T-helper 9 cell (primary cell): ENCODE measurements at places on chromosomes 6 and 20.

- DNase-seq: no peak
These were observed 84.0 kb downstream of the GPX5 start for GRCh38 chr6:28609672-28610071.

- DNase-seq: no peak
These were observed 52.4 kb upstream of the LYRM2 start for GRCh38 chr6:89690944-89691324.

GRCh38 chr20:42923348-42923918 is 266.3 kb downstream of the PTPRT start:
- DNase-seq: no peak

- no peak for DNase-seq
These were observed 17.1 kb upstream of the SNTA1 start for GRCh38 chr20:33460711-33461110.

GRCh38 chr20:31698803-31699718 is 23.6 kb downstream of the BCL2L1 start:
- no peak for DNase-seq

DNA sequence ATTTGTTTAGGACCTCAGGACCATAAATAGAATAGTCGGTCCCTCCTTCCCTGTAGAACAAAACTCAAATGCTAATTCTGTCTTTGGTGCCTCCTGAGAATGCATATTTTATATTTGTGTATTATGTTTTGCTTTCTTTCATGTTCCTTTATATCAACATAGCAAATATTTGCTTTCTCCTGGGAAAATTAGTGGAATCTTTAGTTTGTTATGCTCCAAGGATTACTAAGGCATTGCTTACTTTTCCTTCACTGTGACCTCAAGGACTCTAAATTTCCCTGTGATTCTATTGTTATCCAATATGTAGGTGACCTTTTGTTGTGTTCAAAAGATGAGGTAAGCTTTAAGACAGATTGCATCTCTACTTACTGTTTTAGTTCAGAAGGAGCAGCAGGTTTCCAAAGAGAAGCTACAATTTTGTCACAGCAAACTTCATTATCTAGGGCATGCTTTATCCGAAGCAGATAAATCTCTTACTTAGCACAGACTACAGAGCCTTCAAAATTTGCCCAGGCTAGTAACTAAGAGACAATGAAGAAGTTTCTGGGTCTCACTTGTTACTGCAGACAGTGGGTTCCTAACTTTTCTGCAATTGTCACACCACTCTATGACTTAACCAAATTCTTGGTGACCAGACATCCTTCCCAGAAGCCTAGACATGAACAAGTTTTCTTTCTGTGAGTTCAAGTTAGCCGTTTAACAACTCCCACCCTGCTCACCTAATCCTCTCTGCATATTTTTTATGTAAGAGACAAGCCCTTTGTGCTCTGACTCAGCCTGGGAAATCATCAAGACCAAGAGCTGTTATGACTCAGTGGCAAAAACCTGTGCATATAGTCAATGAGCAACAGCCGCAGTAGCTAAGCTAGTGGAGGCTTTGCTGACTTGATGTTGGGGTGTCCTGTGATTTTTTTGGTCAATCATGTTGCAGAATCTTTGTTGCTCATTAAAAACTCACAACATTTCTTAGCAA is 378.8 kb downstream of the QKI start:
- no peak for DNase-seq

GRCh38 chr6:54876365-54876764 is 29.8 kb downstream of the FAM83B start:
- DNase-seq: no peak

DNA sequence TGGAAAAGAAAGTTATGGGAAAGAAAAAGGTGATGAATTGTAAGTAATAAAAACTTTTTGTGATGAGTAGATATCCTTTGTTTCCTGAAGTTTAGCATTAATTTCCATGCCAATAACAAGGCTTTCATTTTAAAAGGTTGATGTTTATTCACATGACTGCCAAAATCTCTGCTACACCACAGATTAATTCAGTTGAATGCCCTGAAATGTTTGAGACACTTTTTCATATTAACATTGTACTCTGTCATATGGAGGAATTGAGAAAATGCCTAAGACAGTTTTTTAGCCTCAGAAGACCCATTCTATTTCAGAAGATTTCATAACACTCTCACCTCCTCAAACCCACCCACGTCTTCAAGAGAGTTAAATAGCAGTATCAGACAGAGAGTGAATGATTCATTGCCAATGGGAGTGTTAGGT is 115.5 kb downstream of the ADGRG6 start:
- DNase-seq: no peak

DNA sequence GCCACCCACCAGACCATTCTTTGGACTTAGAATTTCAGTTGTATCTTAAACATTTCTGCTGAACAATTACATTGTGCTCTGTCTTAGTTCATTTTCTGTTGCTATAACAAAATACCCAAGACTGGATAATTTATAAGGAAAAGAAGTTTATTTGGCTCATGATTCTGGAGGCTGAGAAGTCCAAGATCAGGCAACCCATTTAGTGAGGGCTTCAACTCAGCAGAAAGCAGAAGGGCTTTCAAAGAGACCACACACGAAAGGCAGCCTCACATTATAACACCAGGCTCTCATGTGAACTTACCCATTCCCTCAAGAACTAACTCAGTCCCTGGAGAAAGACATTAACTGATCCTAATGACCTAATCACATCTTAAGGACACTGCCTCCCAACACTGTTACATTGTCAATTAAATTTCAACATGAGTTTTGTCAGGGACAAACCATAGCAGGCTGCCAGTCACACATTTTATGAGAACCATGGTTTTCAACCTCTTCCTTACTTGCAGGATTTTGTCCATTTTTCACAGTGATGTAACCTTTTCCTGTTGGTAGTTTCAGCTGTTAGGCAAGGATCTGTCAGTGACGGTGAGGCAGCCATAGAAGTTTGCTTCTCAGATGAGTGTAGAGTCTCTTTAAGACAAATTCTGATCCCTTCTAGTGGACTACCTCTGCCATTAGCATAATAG is 399.6 kb upstream of the SOX4 start:
- no peak for DNase-seq

GRCh38 chr20:24149881-24150307 is 161.3 kb upstream of the GGTLC1 start:
- DNase-seq: no peak

DNA sequence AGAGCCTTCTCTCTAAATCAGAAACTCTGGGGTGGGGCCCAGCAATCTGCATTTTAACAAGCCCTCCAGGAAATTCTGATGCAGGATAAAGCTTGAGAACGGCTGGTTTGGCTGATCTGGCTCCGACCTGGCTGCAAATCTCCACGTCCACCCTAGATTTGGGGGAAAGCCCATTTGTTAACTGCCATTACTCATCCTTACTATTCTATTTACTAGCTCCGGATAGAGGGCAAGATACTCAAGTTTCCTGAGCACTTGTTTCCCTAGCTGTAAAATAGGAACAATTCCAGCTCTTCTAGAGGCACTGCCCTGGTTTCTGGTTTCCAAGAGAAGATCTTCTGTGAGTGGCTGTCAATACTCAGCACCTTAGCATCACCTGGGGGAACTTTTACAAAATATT is 44.4 kb downstream of the DAAM2 start:
- DNase-seq: no peak

GRCh38 chr6:89479897-89480296 is 46.9 kb downstream of the ANKRD6 start:
- no peak for DNase-seq

GRCh38 chr6:140779341-140779740 is 1353.4 kb upstream of the GJE1 start:
- no peak for DNase-seq

GRCh38 chr20:57153238-57153905 is 113.1 kb downstream of the BMP7 start:
- no peak for DNase-seq
